Stimulated activated CD8-positive, alpha-beta memory T cell treated with anti-CD3 and anti-CD28 coated beads, Interleukin-15, amount 100 ng/mL, for 24 hours (primary cell): ENCODE measurements at places on chromosomes 1 and 21.

GRCh38 chr1:224544346-224545110, 71.6 kb upstream of the CNIH3 start:
- DNase-seq = no peak

GRCh38 chr1:11311816-11312755, 39.1 kb downstream of the UBIAD1 start:
- DNase-seq = no peak

DNA sequence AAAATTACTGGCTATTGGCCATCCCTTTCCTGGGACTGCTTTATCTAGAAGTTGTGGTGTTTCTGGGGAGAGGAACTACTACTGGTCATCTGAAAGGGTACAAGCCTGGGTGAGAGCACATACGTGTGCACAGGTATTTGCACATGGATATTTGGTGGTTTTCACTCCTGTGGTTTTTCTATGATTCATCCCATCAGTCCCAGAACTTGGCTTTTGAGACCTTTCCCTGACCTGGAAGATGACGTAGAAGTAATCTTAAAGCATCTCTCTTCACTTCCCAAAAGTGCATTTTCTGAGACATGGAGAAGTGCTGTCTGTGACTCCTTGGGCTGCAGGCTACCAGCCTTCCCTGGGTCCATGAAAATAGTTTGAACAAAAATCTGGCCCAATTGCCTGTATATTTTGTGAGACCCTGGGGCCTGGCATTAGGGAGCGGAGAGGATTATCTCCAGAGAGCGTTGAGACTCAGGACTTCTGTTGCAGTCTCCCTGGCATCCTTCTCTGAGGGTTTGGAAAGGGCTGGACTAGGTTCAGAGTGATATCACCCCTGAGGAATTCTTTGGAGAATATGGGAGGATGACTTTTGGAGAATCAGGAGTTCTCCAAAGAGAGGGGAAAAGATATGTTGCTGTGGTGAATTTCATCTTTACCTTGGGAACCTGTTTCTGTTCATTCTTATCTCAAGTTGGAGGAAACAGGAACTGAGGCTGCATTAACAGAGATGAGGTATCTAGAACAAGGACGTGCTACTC, 130.8 kb downstream of the NOS1AP start:
- DNase-seq = no peak

DNA sequence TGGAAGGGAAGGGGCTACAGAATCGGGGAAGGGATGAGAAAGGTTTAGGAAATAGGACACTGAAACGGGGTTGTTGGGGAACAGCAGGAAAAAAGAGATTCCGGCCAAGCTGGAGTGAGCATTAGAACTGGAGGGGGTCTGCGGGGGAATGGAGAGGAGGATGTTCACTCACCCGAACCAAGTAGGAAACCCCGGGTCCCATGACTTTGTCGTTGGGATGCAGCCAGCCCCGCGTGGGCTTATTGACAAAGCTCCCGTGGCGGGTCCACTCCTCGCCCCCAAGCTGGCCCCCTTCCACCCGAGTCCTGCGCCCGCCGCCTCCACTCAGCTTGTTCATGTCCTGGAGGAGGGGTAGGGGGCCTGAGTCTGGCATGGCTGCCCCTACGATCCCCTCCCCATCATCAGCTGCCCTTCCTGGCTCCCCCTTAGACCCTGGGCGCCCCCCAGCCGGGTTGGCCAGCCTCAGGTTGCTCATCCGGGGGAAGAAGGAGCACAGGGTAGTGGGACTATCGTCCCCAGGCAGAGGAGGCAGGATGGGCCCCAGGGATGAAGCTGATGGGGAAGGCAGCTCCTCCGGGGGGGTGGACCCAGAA, 591 bp downstream of the SHC1 start:
- no peak for DNase-seq

GRCh38 chr1:190328361-190328760, 149.3 kb downstream of the BRINP3 start:
- DNase-seq = no peak

DNA sequence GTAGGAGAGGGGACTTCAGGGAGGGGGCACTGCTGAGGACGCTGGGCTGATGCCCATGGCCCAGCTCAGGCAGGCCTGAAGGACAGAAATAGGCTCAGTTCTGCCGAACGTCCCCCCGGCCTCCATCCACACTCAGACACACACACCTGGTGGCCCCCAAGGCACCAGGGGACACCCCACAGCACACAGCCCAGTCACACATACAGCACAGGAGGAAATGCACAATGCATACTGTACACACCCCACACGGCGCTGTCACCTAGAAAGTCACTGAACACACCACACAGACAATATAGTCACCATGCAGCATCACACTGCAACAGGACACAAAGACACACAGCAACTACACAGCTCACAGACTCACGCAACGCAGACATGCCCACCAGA, 562 bp downstream of the SYTL1 start:
- DNase-seq = no peak

- no peak for DNase-seq
These were observed 73.8 kb downstream of the MRPL37 start for GRCh38 chr1:54273795-54274163.

DNA sequence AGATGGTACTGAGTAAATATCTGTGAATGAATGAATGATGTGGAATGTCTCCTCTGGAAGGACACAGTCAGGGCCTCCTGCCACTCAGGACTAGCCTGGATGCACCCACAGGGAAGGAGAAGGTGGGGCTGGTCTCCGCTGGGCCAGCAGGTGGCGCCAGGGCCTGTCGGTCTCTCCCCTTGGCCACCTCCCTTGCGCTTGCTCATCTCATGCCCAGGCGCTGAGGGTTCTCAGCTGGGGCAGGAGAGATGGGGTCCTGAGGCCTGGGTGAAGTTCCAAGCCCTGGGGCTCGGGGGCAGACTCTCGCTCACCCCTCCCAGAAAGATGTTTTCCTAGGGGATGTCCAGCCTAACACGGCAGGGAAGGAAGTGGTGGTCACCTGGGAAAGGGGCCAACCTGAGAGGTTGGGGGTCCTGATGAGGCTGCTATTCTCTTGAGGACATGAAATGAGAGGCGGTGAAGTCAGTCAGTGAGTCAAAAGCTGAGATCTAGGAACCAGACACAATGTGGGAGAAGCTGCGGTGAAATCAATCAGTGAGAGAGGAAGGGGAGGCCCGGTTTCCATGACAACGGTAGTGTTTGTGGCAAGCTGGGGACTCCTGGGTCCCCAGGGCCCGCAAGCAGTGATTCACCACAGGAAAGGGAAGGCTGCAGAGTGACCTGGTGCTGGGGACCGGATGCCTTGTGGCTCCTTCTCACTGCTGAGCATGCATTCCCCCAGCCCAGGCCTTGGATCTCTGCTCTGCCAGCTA, 14.6 kb upstream of the MEX3A start:
- DNase-seq = peak; percentile 59

DNA sequence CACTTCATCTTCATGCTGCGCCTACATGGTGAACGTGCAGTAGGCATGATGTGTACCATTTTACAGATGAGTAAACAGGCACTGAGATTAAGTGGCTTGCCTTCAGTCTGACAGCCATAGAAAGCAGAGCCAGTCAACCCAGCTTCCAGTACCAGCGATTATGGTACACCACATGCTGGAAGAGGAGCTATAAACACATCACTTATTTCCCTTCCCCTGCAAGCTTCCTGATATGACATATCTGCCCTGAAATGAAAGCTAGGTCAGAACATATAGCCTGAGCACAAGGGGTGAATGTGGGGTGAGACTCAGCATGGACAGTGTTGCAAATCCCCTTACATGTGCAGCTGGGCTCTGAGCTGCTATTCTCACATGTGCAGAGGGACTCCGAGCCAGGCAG, 33.8 kb upstream of the IL20 start:
- no peak for DNase-seq

- DNase-seq = no peak
These were observed 165.8 kb upstream of the EDN2 start for GRCh38 chr1:41650028-41650880.

- DNase-seq = no peak
These were observed 40.1 kb upstream of the KCNQ4 start for GRCh38 chr1:40743452-40743851.

GRCh38 chr21:43599728-43600127, 59.6 kb downstream of the HSF2BP start:
- no peak for DNase-seq

GRCh38 chr1:230701895-230702768, 11.8 kb downstream of the AGT start:
- no peak for DNase-seq

GRCh38 chr1:89710498-89711139, 77.7 kb downstream of the LRRC8C start:
- DNase-seq = no peak

- DNase-seq = no peak
These were observed 569.3 kb upstream of the ZRANB2 start for GRCh38 chr1:71650119-71650518.

DNA sequence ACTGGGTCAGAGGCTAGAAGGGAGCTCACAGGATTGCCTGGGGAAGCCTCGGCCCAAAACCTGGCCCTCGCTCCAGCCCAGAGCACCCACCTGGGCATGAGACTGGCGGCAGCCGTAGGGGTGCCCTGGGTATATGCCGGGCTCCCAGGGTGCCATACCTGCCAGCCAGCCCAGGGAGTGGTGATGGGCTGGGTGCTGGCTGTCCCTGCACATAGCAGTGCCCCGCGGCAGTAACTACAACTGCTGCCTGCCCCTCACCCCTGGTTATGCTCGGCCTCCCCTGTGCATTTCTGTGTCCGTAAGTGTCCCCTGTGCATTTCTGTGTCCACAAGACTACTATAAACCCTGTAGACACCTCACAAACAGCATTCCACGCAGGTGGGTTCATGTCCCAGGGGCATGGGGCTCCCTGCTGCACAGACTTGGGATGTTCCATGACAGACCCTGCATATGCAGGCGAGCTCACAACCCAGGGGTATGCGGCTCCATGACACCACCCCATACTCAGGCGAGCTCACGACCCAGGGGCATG, 5.8 kb upstream of the SPATC1L start:
- no peak for DNase-seq

GRCh38 chr1:95948023-95948422, 714.0 kb downstream of the RWDD3 start:
- no peak for DNase-seq

- DNase-seq = no peak
These were observed 9.6 kb upstream of the EPS8L3 start for GRCh38 chr1:109773203-109773899.

- no peak for DNase-seq
These were observed 24.6 kb downstream of the KCNC4 start for GRCh38 chr1:110234691-110235090.

DNA sequence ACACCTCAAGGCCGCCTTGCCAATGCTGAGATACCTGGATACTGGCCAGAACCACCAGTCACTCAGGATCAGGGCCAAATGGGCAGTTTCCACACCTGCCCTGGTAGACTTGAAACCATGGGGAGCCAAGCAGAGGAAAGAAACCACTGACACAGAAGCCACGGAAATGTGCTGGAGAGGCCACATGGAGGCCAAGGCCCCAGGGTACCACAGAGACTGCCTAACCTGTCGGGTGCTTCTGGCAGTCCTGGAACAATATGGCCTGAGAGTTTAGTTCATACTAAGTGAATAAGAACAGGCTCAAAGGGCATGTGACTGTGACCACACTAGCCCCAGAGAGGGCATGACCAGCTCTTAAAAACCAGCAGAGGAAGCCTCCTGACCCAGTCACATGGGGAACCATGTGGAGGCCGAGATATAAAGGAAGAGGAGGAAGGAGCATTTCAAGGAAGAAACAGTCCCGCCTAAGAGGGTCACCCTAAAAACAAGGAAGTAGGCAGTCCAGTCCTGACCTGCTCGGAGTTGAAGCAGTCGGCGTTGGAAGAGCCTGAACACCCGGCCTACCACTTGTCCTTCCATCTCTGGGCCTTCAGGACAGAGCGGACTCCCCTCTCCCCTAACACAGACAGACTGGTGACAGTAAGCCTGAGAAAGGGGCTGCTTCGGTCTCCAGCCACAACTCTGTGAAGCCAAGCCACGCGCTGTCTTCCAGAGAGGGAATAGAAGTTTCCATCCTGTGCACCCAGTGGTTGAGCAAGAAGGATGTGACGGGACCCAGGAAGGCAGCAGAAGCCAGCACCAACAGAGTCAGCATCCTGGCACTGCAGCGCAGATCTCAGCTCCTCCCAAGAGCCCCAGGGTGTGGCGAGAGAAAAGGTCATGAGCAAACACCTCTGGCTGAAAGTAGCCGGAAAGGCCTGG, at the start of gene DENND2D:
DENND2D (minus strand) TSS at position 766 of the 921 bp plus-strand sequence; CDS start at position 579, 187 bp downstream.
- DNase-seq = no peak

- no peak for DNase-seq
These were observed 399.9 kb downstream of the HHAT start for GRCh38 chr1:210728437-210729149.
